ENCODE measurements at places on chromosomes 16 and 17. TPM values are rescaled to one million over a fixed set of nuclear protein-coding genes. Genes with fewer than 3 reads are reported as not detected.

GRB7 gene
- not detected for polyA plus RNA-seq

SHCBP1 gene
- not detected for polyA plus RNA-seq

KRTAP2-3 gene
- not detected for polyA plus RNA-seq

SLC13A2 gene
- polyA plus RNA-seq, result not detected

MYH11 gene
- polyA plus RNA-seq, result not detected

LITAFD gene
- not detected for polyA plus RNA-seq

TBC1D3K gene
- not detected for polyA plus RNA-seq

ZNF598 gene
- polyA plus RNA-seq, result 3.4 TPM

IRX5 gene
- not detected for polyA plus RNA-seq

ASPHD1 gene
- polyA plus RNA-seq, result not detected

RASD1 gene
- 0.35 TPM for polyA plus RNA-seq

CHST6 gene
- polyA plus RNA-seq, result not detected

SLC16A11 gene
- polyA plus RNA-seq, result 2.0 TPM

CLEC19A gene
- polyA plus RNA-seq, result not detected

SLFN11 gene
- 12.3 TPM for polyA plus RNA-seq

NOD2 gene
- polyA plus RNA-seq, result not detected

TPSG1 gene
- polyA plus RNA-seq, result not detected

JUP gene
- polyA plus RNA-seq, result 0.14 TPM

SYT17 gene
- not detected for polyA plus RNA-seq

PRKCB gene
- polyA plus RNA-seq, result 57.2 TPM

RFWD3 gene
- polyA plus RNA-seq, result 22.6 TPM

KRTAP29-1 gene
- not detected for polyA plus RNA-seq

CHD9NB gene
- not detected for polyA plus RNA-seq

SYNGR3 gene
- 1.1 TPM for polyA plus RNA-seq
